ENCODE measurements at places on chromosomes 12 and 14.

DNA sequence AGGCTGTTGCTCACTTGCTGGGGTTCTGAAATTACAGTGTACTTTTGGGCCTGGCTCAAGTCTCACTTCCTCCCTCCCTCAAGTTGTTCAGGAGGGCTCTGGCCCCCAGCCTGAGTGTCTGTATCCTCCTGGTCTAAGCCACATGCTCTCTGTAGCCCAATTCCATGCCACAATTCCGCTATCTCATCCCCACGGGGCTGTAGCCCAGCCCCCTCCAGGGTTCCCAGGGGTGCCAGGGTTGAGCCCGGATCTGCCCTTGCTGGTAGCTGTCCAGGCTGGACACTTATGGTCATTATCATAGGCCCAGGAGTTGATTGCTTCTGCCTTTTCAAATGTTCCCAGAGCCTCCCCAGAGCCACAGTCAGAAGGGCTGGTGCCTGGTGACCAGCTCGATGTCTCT lies 65.3 kb downstream of the PRIMA1 start:
- DNase-seq: no peak

DNA sequence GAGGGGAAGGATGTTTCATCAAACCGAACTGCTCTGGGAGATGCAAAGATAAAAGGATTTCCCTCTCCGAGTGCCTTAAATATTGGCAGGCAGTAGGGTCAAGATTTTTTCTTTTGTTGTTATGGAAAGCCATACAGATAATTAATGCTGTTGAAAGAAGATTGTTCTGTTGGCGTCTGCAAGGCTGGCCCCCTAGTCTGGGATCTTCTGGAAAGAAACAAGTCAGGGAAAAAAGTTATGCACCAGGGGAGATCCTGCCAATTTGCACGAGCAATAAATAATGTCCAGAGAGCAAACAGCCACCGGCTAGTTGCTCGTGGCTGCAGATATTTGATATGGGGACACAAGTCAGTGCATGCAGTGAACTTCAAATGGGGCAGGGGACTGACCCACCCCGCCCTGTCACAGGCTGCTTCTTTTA lies 202.1 kb upstream of the MYL2 start:
- no peak for DNase-seq

- DNase-seq: no peak
Observed at GRCh38 chr14:63960926-63961567, 108.2 kb downstream of the SYNE2 start.

DNA sequence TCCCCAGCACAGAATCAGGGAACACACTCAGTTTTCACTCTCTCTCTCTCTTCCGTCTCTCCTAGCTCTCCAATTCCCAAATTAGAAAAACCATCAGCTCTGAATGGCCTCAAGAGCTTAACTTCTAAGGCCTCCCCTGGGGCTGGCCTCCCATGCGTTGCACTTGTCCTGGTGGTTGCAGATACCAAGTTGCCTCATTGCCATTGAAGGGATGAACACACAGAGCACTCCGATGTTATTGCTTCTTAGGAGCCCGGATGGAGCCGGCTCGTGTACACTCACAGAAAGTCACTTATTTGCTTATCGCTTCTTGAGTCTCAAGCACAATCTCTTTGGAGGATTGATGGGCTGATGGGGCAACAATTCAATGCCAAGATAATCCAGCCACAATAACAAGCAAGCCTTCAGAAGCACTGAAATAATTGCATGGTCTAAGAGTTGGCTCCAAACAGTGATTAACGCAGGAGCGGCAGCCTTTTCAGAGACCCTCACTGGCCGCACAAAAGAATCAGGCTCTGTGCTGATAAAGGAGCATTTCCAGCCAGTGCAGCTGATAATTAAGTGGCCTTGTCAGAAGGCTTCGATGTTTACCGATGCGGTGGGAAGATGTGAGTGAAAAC lies 175.8 kb upstream of the TMEM132C start:
- DNase-seq: no peak
